ENCODE measurements at places on chromosomes 2 and 18.

GRCh38 chr2:195674491-195675221 is 17.6 kb downstream of the SLC39A10 start:
- no peak for DNase-seq

DNA sequence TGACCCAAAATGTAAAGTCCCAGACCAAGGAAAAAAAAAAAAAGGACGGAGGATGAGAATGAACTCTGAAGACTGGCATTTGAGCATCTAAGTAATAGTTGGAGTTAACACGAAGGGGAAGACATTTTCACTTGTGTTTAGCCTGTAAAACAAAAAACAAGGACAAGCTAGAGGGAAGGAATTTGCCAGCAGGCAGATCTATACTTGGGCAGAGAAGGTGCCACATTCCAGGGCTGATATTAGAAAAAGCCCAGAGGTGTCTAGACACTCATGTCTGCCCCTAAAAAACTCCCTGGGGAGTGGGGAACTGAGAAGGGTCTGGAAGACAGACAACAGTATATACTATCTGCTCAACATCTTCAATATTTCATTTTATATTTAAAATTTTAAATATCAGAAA is 171.1 kb downstream of the ZEB2 start:
- no peak for DNase-seq

DNA sequence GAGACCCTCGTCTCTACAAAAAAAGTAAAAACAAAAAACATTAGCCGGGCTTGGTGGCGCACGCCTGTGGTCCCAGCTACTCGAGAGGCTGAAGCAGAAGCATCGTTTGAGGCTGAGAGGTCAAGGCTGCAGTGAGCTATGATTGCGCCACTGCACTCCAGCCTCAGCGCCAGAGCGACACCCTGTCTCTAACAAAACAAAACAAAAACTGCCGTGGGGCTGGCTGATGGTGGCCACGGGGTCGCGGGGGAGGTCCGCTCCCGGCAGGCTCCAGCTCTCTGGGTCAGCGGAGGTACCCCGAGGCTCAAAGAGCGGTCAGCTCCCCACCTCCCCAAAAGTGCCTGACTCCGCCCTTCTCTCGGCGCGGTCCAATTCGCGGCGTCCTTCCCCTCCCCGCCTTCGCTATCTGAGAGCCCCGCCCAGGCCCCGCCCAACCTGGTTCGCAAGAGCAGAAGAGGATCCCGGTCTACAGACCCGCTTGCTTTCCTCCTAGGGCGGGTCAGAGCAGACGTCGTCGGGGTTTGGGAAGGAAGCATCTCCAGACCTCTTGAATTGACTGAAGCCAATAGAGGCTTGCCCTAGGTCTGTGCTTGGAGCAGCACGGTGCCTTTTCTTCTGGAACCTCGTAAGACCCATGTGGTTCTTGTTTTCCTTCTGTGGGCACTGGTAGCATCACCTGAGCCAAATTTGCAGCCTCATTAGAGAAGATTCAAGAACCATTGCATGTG is 7.8 kb downstream of the RAX start:
- DNase-seq: peak; percentile 64

DNA sequence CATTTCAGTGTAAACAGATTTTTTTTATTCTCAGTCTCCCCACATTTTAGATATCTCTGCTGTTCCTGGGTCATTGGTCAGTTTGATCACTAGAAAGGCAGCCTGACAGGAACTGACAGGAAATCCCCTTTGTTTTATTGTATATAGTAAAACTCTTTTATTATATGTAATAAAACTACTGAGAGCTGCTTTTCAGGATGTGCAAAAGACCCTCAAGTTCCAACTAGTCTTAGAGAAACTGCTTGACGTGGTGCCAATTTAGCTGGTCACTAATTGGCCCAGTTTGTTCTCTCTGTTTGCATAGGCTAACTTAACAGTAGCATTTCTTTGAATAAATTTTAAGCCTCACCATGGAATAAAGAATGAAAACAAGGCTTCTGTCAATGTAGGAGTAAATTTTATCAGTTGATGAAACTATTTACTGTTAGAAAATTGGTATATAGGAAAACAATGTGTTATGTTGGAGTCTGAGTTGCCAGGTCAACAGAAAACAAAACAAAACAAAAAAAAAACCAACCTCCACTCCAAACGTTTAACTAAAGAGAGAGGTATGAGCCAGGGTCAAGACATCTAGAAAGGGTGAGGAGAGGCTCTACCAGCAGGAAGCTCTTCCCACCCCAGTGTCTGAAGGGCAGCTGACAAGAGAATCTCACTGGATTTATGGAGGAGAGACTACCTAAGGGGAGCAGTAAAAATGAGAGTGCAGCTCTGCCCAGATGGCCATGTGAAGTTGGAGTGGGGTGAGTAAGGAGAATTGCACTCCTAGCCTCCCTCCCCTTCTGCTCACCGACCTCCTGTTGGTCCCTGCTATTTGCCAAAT is 184.6 kb downstream of the ST6GAL2 start:
- no peak for DNase-seq

DNA sequence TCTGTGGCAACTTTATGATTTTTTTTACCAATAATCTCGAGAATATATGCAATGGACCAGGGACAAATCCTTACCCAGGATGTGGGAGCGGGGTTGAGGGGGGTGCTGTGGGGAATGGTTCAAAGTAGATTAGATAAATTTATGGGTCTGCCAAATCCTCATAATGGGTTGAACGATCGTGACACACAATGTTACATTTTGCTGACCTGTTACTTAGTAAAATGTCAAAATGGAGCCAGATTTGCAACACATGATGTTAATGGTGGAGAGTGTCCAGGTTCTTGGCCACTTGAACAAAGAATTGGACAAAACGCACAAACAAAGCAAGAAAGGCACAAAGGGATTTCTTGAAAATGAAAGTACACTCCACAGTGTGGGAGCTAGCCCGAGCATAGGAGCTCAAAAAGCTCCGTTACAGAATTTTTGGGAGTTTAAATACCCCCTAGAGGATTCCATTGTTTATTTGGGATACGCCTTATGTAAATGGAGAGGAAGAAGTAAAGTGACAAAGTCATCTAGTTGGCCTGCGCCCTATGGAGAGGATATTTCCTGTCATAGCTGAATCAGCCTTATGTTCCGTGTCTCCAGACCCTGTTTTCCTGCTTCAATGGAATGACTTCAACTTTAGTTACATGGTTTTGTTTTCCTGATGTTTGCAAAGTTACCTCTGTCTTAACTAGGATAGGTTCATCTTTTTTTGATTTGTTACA is 776.0 kb downstream of the DCC start:
- DNase-seq: no peak

DNA sequence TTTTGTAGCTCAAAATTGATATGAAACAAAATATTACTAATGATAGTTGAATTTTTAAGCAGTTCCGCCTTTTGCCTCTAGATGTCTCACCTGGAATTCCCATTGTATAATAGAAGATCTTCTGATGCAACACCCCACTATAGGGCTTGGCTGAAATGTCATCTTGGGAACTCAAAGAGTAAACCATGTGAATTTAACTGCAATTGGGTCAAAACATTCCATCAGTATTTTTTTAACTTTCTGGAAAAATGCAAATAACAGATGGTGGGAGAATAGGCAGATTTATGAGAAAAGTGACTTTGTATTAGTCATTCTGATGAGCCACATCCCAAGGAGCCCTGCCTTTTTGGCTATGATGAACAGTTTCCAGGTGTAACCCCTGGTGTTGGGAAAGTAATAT is 489.9 kb downstream of the NYAP2 start:
- no peak for DNase-seq

GRCh38 chr18:72086421-72086820 is 457.7 kb downstream of the CBLN2 start:
- DNase-seq: no peak

GRCh38 chr18:6891788-6892187 is 162.3 kb downstream of the ARHGAP28 start:
- DNase-seq: no peak

Measured in activated CD8-positive, alpha-beta memory T cell treated with anti-CD3 and anti-CD28 coated beads, Interleukin-2, amount 10 ng/mL, durations not matched to agents 7 days and 5 days (primary cell).